ENCODE measurements at places on chromosomes 7 and 10. TPM values are rescaled to one million over a fixed set of nuclear protein-coding genes. Genes with fewer than 3 reads are reported as not detected.

Gene IL2RA
- not detected for polyA plus RNA-seq

Gene STEAP2
- 6.4 TPM for polyA plus RNA-seq

Gene MSMB
- polyA plus RNA-seq, result not detected

Gene CFAP46
- 2.7 TPM for polyA plus RNA-seq

Gene TRA2A
- 78.8 TPM for polyA plus RNA-seq

Gene NODAL
- polyA plus RNA-seq, result not detected

Gene PLEKHA8
- 9.3 TPM for polyA plus RNA-seq

Gene CCDC3
- polyA plus RNA-seq, result 3.3 TPM

All from AG04450 (cell line).